ENCODE measurements at places on chromosomes 6 and 20. TPM values are rescaled to one million over a fixed set of nuclear protein-coding genes. Genes with fewer than 3 reads are reported as not detected.

The KCNQ2 gene
- 1.6 TPM for polyA plus RNA-seq

The ZNF334 gene
- polyA plus RNA-seq = 2.9 TPM

The SPTLC3 gene
- 2.2 TPM for polyA plus RNA-seq

The KHDC1L gene
- polyA plus RNA-seq = not detected

The IL17F gene
- polyA plus RNA-seq = not detected

The TPX2 gene
- polyA plus RNA-seq = 0.56 TPM

The VGLL2 gene
- polyA plus RNA-seq = not detected

The MRAP2 gene
- 0.54 TPM for polyA plus RNA-seq

The TAGAP gene
- 2.1 TPM for polyA plus RNA-seq

The LGSN gene
- 0.01 TPM for polyA plus RNA-seq

The MBOAT1 gene
- 3.2 TPM for polyA plus RNA-seq

The ANKRD66 gene
- polyA plus RNA-seq = not detected

The OR11A1 gene
- polyA plus RNA-seq = not detected

The HACE1 gene
- polyA plus RNA-seq = 2.5 TPM

The HMGN3 gene
- 51.7 TPM for polyA plus RNA-seq

The RIMS4 gene
- 0.03 TPM for polyA plus RNA-seq

The MDFI gene
- polyA plus RNA-seq = 47.3 TPM

The EYA2 gene
- 7.9 TPM for polyA plus RNA-seq

All from adipose tissue (tissue), 3 donors.